T-helper 1 cell (primary cell): ENCODE measurements at places on chromosomes 7 and 10.

- DNase-seq = no peak
These were observed 482.3 kb downstream of the SORCS1 start for GRCh38 chr10:106682175-106682574.

DNA sequence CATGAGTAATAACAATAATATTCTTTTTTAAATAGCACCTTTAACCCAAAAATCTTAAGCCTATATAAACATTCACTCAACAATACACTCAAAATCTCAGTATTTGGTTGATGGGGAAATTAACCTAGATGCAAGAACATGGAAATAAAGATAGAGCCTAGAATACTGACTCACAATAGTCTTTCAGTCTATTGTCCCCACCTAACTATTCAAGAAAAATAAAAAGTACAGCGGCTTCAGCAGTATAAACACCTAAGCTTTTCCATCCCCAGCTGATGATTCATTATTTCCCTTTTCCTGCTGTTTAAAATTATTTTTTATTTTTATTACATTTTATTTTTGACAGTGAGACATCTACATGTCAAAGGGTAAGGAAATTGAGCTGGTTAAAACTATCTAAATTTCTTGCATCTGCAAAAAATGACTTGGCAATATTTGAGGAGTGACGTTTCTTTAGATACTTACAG is 201.4 kb downstream of the FZD1 start:
- DNase-seq = no peak

DNA sequence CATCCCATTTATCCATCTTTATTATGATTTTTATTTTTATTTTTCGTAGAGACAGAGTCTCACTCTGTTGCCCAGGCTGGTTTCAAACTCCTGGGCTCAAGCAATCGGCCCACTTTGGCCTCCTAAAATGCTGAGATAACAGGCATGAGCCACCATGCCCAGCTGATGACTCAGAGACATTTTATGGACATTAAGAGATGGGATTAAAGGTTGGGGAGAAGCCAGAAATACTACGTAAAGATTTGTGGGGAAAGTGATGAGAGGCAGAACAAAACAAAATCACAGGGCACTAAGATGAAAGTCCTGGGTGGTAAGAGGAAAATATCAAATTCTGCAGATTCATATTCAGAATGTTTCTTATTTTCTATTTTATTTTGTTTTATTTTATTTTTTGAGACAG is 7.6 kb downstream of the WNT8B start:
- no peak for DNase-seq

- peak; percentile 29 for DNase-seq
These were observed 28.4 kb downstream of the TMEM130 start for GRCh38 chr7:98841179-98841997.

GRCh38 chr7:44267719-44268421 is 57.5 kb downstream of the CAMK2B start:
- DNase-seq = no peak

DNA sequence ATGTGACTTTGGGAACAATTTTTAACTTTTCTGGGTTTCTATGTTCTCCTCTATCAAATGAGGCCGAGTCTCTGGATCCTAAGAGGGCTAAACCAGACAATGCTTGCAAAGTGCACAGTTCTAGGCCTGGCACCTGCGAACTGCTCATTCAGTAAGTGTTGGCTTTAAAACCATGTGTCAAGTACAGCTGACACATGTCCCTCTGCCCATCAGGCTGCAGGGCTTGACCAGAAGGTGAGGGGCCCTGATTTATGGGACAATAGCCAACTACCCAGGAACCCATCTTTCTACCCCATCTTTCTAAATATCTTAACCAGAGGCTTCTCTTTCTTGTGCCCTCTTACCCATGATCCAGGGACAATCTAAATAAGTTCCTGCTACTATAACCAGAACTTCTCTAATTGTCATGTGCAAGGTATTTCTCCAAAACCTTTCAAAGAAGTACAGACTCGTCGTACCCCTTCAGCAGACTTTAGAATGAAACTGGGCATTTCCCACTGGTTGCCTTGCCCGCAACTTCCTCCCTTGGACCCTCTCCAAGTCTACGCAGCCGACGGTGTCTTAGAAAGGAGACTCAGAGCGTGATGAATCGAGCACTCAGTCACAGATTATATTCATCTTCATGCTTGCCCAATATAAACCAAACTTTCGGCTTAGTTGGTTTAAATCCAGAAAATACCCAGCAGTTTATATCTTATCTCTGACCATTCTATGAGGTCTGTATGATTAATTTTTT is 69.8 kb upstream of the STEAP1B start:
- no peak for DNase-seq

DNA sequence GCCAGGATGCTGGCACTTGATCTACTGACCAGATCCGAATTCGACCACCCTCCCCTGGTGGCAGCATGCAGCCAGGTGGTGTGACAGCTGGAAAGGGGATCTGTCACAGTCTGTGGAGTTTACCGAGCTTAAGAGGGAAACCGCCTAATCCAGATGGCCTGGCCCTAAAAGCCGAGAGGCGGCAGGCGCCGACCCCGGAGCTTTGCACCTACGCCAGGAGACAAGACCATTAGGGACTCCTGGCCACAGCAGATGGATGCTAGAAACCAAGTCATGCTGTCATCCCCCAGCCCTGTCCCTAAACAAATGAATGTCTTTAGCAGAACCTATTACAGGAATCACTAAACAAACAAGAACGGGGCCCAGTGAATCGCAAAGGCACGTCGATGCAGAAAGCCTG is 27.7 kb downstream of the RCC1L start:
- DNase-seq = no peak

DNA sequence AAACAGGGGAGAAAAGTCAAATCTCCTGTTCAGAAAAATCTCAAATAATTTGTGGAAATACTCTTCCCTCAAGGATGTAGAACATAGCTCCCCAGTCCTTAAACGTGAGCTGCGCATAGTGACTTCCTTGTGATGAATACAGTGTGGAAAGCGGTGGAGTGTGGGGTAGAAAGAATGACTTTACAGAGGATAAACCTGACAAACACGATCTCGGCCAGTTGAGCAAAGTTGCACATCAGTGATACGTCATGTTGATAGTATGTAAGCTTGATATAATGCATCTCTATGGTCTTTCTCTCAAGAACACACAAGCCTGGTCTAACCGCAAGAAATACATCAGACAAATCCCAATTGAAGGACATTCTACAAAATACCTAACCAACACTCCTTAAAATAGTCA is 32.0 kb upstream of the ZCCHC24 start:
- DNase-seq = no peak

DNA sequence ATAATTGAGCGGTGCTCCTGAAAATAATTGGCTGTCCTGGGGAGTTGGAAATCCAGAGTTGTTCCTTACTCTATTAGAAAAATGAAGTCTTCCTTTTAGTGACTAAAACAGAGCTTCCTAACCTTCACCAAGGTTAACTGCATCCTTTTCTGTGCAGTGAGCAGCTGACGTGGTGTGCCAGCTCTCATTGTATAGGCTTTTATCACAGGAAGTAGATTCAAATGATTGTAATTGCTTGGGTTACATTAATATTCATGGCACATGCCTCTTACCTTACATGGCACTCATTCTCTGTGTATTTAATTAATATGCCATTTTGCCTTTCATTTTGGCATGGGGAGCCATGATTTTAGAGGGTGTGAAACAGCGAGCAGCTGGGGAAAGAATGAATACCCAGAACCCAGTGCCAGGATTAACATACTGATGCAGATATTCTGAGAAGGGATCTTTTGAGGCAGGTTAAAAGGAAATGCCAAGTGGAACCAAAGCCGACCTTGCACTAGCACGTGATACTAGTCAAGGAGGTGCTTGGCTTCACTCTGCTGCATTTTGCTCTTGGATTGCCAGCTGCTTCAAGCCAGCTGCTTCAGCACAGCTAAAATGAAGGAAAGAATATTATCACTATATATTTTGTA is 115.3 kb downstream of the ST7 start:
- DNase-seq = no peak

- no peak for DNase-seq
These were observed 92.3 kb downstream of the PRLHR start for GRCh38 chr10:118503192-118503591.

DNA sequence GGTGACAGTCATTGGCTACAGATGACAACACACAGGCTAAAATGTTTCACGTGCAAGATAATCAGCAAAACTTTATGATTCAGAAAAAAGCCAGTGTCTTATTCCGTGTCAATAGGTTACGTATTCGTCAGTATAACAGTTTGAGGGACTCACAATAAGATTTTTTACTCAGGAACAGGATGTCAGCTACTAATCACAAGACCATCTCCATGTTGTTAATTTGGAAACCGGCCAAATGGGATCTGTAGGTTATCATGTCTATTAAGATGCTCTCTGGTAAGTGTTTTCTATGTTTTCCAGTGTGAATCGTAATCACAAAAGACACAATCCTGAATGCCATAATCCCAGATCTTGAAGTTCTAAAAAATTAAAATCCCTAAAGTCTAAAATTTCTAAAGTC is 197.3 kb downstream of the ETV1 start:
- no peak for DNase-seq

DNA sequence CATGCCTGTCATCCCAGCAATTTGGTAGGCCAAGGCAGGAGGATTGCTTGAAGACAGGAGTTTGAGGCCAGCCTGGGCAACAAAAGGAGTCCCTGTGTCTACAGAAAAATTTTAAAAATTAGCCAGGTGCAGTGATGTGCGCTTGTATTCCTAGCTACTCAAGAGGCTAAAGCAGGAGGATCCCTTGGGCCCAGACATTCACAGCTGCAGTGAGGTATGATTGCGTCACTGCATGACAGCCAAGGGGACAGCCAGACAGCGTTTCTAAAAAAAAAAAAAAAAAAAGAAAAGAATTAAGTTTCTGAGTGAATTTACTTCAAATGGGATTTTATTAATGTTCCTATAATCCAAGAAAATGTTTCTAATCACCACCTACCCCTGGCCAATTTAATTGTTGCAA is 87.4 kb upstream of the RNF148 start:
- DNase-seq = no peak

GRCh38 chr7:103879928-103880600 is 109.4 kb downstream of the RELN start:
- no peak for DNase-seq

DNA sequence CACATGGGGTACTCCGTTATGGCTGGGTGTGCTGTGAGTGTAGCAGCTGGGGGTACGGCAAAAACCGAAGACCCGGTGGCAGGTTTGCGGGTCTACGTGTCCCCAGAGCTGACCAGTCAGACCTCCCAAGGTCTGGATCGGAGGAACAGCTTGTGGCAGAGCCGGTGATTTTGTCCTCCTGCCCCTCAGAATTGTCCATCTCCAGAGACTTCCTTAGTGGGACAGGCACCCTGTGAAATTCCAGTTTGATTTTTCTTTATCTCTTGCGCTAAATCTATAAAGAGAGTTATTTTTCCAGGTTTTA is 1.0 kb downstream of the EIF3B start:
- DNase-seq = no peak

DNA sequence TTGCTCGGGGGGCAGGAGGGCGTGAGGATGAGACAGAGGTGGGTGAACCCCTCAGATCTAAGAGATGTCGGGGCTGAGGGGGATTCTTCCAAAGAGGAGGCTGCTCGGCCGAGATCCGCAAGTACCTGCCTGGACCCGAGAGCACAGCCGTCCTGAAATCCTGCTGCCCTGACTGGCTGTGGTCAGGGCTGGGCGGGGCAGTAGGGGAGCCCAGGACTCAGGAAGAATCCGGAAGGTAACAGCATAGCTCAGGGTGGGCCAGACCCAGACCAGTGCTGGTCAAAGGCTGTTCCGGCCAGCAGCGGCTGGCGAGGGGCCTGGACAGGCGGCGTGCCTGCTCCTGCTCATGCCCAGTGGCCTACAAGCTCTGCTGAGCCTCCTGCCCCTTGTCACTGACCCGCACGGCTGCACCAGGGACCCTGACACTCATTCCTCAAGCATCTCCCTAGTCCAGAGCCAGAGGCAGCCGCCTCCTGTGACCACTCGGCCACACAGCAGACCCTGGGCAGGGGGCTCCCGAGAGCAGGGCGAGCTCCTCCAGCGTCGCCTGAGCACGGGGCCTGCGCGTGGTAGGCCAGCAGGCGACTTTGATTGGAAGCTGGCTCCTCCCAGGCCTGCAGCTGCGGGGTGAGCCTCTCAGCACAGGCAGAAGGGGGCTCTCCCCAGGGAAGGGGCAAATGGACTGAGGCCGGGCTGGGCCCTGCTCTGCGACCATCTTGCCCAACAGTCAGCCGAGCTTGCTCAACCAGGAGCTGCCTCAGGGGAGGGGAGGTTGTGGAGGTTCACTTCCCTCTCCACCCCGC is 3.1 kb upstream of the ADAP1 start:
- no peak for DNase-seq

GRCh38 chr10:43307306-43307705 is 40.4 kb upstream of the RASGEF1A start:
- DNase-seq = no peak

DNA sequence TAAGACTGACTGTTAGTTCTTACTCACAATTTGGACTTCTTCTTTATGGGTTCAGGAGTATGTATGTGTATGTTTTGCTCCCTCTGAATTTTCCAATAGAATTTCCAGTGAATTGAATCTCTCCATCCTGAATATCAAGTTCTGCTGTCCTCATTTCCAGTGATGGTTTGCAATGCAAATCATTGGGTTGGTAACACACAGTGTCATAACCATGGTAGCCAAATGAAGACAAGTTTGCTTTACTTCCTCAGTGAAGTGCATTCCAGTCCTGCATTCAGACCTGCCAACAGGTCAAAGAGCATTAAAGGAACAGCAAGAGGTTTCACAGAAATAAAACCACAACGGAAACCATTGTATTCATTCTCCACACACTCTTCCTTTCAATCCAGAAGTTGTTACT is 15.2 kb downstream of the ITPRID1 start:
- no peak for DNase-seq

DNA sequence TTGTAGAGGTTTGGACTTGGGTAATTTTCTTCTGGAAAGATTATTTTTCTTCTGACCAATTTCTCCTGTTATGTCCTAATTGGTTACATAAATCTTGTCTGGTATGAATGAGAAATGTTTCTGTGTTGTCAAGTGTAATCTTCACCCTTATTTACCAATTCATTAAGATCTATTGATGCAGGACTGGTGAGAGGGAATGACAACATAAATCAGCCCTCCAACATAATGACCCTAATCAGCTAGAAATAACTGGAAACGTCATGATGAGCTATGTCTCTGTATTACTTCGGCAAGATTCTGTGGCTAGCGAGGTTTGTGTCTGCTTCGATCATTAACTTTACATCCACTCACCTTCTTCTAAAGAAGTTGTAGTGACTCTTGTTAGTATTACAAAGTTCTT is 3.5 kb downstream of the FOXP2 start:
- no peak for DNase-seq

DNA sequence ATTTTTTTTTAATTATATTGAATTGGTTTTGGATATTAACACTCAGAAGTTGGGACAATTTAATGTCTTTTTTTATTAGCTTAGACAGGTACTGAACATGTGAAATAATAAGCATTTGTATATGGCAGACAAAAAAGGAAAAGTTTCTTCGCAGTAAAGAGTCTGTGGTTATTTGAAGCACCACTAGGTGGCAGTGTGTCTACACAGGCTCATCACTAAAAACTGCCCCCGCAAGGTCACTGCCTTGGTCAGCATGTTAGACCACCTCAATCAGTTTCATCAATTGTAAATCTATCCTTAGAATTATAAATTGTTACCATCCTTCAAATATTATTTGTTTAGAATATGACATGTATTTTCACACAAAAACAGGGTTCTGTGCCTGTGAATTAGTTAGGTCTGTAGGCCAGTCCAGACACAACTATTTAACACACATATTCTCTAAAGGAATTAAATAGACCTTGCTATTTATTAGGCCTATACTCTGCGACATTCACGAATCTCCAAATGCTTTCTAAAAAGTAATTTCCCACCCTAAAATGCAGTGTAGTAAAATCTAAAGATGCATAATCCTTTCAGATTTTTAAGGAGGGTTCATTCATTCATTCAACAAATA is 17.0 kb downstream of the PNLIPRP3 start:
- no peak for DNase-seq
